Central memory CD8-positive, alpha-beta T cell (primary cell): ENCODE measurements at places on chromosomes 4 and X.
A peak's percentile ranks its signal among the peaks of the same experiment; 100 is the strongest.

DNA sequence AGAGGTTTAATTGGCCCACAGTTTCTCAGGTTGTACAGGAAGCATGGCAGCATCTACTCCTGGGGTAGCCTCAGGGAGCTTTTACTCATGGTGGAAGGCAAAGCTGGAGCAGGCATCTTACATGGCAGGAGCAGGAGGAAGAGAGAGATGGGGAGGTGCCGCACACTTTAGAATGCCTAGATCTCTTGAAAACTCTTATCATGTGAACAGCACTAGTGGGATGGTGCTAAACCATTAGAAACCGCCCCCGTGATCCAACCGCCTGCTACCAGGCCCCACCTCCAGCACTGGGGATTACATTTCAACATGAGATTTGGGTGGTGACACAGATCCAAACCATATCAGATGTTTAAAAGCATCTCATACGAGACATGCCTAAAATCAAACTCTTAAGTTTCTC lies 41.6 kb upstream of the SCOC start:
- DNase-seq = no peak

DNA sequence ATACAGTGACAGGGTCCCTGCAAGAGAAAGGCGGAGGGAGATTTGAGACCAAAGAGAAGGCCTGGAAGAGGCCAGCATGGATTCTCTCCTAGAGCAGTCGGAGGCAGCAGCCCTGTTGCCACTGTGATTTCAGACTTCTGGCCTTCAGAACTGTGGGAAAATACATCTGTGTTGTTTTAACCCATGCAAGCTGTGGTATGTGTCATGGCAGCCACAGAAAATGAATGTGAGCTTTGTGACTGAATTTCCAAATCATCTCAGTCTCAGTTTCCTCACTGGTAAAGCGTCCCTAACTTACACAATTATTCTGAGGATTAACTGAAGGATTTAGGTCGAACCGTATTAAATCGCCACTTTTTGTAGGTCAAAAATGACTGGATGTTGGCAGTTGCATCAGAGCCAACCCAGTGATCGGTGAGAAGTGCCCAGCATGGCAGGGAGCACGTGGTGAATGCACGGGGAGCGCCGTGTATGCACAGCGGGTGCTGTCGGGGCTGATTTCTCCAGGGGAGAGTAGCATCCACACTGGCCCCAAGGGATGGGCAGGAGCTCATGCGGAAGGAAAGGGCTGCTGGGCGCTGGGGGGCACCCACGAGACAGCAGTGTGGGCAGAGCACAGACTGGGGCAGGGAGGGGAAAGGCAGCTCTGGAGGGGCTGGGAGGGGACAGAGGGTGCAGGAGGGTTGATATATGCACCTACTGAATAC lies 23.8 kb upstream of the NSG1 start:
- no peak for DNase-seq

GRCh38 chr4:3184725-3185124 lies 64.2 kb upstream of the MSANTD1 start:
- DNase-seq = no peak

DNA sequence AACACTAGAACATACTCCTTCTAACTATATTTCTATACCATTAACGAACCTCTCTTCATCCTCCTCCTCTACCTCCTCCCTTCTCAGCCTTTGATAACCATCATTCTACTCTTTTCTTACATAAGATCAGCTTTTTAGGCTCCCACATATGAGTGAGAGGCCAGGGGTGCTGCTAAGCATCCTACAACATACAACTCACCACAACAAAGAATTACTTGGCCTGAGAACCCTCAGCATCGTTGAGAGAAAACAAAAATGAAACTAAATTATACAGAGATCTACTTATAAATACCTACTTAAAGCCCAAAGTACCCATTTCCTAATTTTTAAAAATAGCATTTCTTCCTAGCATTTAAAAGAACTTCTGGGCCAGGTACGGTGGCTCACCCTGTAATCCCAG lies 77.7 kb downstream of the CC2D2A start:
- DNase-seq = no peak

DNA sequence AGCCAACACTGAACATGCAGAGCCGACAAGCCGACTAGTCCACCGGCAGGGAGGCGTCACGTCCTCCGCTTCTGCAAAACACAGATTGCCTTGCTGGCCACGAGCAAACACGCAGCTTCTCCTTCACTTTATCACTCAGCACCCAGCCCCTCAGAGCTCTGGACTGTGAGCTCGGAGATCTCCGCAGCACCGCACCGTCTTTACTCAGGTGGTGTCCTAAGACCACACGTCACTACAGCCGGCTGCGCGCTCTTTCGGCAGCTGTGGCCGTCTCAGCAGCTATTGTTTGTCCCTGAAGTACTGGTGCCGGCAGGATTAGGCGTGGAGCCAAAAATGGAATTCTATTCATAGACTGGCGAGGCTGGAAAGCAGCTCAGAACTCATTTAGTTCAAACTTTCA lies 72.0 kb downstream of the FAT1 start:
- no peak for DNase-seq

- DNase-seq = no peak
Measured at GRCh38 chr4:185640811-185641675, 105.7 kb upstream of the PDLIM3 start.

GRCh38 chr4:8238515-8239053 lies 31.0 kb upstream of the HTRA3 start:
- DNase-seq = no peak

DNA sequence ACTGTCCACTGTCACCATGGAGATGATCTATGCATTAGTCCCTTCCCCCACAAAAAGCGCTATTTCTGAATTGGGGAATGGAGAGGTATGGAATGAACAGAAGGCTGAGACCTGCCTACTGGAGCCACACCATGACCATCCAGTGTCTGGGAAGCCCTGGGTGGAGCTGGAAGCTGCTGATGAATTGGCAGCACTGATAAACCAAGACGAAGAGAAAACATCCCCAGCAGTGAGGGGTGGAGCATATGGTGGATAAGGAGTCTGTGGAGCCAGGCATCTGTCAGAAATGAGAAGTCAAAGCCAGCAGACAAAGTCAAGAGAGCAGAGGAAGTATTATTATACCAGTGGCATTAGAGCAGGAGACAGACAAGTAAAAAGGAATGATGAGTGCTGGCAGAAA lies 13.2 kb downstream of the CC2D2A start:
- no peak for DNase-seq

- no peak for DNase-seq
Measured at GRCh38 chr4:172869621-172870268, 298.9 kb upstream of the GALNT7 start.

DNA sequence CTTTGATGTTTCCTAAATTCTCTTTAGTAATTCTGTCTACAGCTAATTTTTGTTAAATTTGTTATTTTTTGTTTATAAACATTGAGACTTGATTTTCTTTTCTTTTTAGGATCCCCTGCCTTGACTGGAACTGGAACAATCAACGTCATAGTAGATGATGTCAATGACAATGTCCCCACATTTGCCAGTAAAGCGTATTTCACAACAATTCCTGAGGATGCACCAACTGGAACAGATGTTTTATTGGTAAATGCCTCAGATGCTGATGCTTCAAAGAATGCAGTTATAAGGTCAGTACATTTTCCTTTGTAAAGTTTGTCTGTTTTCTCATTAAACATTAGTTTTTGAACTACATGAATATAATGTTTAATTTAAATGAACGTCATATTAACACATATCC lies 119.4 kb downstream of the FAT4 start:
- no peak for DNase-seq

DNA sequence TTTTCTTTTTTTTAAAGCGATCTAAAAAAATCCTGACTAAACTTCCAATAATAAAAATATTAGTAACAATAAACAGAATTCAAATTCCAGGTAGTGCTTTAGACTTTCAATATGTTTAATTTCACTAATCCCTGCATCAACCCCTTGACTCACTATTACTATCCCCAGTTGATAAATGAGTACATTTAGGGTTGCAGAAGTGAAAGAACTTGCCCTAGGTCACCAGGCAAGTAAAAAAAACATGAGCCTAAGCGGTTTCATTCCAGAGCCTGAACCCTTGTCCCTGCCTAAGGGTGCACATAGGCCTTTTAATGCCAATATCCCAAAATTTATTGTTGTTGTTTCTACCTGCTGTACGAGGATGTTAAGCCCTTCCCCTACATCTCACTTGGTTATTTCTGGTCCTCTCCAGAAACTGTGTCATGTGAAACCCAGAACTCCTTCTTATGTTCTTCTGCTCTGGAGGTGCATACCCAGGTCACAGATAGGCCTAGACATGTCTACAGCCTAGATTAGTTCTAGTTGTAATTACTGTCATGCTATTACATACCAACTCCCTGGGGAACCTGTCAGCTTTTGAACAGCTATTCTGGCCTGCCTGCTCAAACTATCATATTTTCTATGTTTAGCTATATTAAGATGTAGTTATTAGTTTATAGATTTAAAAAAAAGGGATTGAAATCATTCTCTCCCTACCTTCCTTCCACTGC lies 244.5 kb upstream of the PITX2 start:
- no peak for DNase-seq

DNA sequence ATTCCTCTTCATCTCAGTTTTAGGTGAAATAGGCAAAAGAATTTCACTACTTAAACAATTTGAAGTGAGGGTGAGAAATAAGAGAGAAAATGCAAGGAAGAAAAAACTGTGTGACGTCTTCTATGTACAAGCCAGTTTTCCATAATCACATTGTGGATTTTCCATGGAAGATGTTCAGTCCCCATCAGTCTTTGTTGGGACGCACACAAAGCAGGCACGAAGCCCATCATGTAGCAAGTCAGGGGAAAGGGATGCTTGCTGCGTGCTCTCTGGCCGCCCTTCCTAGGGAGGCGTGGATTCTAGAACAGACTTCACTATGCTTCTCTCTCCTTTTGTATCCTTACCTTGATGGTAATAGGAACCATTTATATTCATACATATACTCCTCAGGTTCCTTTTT lies 54.7 kb downstream of the RBPJ start:
- DNase-seq = no peak

DNA sequence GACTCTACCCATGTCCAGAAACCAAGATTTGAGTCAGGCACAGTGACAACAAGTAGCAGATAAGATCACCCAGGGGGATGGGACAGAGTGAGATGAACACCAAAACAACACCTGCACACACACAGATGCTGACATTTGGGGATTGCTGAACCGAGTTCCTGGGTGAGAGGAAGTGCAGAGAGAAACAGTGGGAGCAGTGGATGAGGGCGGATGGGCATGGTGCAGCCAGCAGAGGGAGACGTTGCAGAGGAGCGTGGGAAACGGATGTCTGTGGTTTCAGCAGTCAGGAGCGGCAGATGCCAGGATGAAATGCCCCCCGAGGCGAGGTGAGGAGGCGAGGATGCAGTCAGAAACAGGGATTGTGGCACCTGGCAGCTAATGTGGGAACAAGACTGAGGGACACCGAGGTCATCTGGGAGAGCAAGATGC lies 78.6 kb upstream of the STS start:
- DNase-seq = no peak

GRCh38 chr4:40306226-40306625 lies 28.9 kb upstream of the CHRNA9 start:
- DNase-seq = no peak

GRCh38 chrX:47523297-47523696 lies 37.7 kb upstream of the ARAF start:
- peak; percentile 56 for DNase-seq

DNA sequence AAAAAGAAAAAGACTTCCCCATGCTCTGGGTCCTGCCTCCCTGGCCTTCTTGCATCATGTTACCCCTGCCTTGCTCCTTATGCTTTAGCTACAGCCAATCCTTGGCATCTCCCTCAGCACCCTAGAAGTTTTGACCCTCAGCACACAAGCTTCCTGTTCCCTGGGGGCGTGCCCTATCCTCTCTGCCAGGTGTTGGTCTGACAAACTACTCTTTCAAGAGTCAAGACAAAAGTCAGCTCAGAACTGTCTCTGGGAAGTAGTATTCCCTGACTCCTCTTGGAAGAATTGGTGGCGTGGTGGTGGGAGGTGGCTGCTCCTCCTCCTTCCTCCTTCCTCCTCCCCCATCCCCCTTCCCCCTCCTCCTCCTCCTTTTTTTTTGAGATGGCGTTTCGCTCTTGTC lies 41.0 kb downstream of the PRPS1 start:
- no peak for DNase-seq

- DNase-seq = no peak
Measured at GRCh38 chr4:76738086-76738931, 159.6 kb downstream of the SOWAHB start.

DNA sequence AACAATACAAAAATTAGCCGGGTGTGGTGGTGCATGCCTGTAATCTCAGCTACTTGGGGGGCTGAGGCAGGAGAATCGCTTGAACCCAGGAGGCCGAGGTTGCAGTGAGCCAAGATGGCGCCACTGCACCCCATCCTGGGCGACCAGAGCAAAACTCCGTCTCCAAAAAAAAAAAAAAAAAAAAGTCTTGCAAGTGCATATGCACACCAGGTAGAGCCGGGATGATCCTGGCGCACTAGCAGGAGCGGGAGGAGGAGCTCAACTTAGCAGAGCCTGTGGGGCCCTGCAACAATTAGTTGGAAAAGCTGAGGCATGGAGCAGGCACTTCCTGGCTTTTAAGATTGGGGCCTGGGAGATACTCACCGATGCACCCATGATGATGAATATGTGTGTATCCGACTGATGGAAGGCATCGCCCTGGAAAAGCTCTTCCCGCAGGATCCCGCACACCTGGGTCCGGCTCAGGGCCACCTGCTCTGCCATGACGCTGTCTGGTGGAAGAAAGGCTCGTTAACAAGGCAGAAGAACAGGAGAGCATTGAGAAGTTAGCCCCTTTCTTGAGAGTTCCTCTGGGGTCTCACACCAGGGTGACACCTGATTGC lies 872 bp downstream of the G6PD start:
- no peak for DNase-seq

DNA sequence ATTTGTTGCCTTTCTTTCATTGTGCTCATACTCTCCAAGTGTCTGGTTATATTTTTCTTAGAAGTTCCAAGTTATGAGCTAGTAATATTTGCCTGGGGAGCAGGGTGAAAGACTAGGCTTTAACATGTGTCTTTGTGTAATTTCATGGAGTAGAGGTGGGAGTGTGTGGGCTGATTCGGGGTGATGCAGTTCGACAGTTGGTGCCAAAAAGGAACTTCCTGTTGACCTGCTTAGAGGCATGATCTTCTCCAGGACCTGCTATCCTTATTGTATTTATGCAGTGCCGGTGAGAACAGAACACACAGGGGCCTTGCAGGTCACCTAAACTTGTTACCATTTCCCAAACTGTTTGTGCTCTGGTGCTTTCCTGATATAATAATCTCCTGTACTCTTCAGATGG lies 21.2 kb downstream of the USP53 start:
- DNase-seq = no peak

GRCh38 chrX:4809571-4809970 lies 1096.1 kb upstream of the PRKX start:
- DNase-seq = no peak

DNA sequence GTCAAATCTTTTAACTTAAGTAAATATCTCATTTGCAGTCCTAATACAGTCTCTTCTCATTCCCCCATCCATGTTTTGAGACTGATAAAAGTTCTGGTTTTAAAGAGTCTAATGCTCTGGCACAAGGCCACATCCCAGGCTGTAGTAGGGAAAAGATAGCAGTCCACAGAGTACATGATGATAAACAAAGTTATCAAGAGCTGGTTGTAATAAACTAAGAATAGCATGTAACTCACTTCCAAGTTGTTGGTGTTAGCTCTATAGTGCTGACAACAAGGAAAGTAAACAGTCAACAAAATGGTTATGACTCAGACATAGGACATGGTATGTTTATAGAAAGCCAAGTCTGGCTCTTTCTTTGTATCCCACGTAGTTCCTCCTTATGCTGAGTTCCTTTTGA lies 21.8 kb upstream of the AREG start:
- no peak for DNase-seq

- DNase-seq = no peak
Measured at GRCh38 chr4:174324236-174324635, 40.5 kb downstream of the CEP44 start.

GRCh38 chr4:99117876-99118693 lies 26.0 kb downstream of the ADH4 start:
- DNase-seq = no peak

- no peak for DNase-seq
Measured at GRCh38 chr4:169253113-169253671, 17.6 kb downstream of the SH3RF1 start.
